ENCODE measurements at places on chromosomes 16 and 17. TPM values are rescaled to one million over a fixed set of nuclear protein-coding genes. Genes with fewer than 3 reads are reported as not detected.

DNA sequence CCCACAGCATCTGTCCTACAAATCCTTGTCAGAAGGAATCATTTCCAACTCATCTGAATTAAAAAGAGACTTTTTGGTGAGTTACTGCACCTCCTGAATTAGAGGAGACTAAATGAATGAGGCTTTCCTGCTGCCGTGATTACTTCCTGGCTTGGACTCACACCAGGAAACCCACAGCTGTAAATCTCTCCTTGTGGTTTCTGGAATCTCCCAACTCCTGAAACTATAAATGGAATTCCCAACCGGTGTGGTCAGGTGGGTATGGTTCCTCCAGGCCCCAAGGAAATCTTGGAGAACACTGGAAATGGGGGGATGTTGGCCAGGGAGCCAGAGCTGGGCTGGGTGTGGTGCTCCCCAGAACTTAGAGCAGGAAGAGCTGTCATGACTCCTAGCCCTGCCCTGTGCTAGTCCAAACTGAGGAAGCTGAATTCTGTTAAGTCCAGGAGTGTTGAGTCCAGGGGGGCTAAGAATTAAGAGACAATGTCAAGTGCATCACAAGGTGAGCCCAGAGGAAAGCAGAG, 216.4 kb downstream of the GSG1L start:
- no peak for DNase-seq

Gene SUZ12
- total RNA-seq, result 68.3 TPM

Gene TOP2A
- total RNA-seq, result 230 TPM

- DNase-seq, result no peak
Observed at GRCh38 chr17:58310511-58311428, 17.8 kb downstream of the TSPOAP1 start.

DNA sequence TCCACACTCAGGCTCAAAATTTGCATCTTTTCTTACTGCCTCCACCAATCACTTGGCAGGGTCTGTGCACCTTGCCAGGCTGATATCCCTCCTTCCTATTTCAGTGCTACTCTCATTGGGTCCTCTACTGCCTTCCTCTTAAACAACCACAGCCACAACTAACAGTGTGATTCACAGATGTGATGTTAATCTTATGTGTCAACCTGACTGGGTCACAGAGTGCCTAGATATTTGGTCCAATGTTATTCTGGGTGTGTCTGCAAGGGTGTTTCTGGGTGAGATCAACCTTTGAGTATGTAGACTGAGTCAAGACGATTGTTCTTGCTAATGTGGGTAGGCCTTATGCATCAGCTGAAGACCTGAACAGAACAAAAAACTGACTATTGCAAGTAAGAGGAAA, 51.3 kb upstream of the IRX6 start:
- no peak for DNase-seq
